ENCODE measurements at places on chromosomes 16 and 17.

GRCh38 chr16:70419384-70420327 lies 19.2 kb downstream of the ST3GAL2 start:
- DNase-seq, result no peak

DNA sequence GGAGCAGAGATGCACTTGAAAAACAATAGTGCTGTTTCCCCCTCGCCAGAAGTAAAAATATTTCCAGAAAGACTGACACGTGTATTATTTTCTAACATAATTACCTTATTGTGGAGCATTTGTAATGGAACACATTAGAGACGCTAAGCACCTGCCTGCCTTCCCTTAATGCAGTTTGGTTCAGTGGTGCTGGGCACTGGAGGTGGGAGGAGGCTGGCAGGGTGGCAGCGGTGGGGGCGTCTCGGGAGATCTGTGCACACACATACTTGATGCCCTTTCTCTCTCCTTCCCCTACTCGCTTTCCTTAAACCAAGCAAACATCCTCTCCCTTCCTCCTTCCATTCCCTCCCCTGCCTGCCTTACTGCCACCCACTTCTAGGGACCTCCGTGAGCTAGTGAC lies 156.6 kb upstream of the SDK2 start:
- no peak for DNase-seq

DNA sequence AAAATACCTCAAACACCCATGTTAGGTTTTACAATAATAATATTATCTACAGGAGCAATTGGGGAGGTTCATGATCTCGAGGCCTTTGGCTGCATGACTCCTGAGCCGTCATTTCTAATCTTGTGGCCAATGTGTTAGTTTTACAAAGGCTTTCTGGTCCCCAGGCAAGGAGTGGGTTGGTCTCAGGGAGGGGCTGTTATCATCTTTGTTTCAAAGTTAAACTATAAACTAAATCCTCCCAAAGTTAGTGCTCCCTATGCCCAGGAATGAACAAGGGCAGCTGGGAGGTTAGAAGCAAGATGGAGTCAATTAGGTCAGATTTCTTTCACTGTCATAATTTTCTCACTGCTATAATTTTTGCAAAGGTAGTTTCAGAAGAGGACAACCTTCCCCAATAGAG lies 9.1 kb upstream of the CCL5 start:
- DNase-seq, result no peak

- no peak for DNase-seq
Observed at GRCh38 chr17:3571043-3571900, 13.7 kb upstream of the TRPV3 start.

DNA sequence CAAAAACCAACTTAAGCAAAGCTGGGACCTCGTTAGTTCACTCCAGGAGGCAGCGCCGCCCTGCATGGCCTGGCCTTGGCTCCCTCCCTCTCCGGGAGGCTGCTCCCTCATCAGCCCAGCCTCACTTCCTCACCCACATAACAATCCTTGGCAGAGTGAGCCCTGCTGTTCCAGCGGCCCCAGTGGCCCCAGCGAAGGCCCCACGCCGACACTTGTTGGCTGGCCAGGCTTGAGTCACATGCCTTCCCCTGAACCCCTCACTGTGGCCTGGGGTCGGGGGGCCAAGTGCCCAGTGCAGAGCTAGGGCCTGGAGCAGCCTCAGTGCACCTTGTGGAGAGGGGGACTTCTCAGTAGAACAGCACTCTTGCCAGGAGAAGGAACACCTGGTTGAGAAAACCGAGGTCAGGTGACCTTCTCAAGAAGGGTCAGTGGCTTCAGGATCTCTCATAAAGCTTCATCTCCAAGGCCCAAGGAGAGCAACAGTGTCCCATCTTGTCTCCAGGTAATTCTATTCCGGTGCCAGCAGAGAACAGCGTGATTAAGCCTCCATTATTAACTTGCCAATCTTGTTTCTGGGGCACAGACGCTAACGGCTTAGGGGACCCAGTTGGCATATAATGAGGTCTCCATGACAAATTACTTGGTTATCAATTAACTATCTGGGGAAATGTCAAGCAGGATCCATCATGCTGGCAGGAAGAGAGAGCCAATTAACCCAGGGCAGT lies 26.8 kb downstream of the ENDOV start:
- no peak for DNase-seq

DNA sequence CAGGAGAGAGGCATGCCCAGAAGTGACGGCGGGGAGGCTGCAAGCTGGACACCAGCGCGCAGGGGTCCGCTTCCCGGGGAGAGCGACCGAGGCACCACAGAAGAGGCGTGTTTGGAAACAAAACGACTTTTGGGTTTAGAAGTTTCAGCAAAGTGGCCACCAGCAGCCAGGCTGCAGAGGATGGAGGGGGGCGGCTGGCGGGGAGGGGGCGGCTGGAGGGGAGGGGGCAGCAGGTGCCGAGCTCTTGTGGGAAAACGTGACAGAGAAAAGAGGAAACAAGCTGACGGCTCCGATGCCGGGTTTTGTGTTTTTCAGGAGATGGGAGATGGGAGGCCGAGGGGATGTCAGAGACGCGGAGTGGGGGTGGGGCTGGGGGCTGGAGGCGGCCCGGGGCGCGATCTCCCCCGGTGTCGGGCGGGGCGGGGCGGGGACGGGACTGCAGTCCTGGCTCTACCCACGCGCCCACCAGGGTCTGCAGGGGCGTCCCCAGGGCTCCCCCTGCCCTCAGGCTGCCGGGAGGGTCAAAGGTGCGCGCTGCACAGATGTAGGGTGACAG lies 32.1 kb upstream of the RPH3AL start:
- DNase-seq, result no peak
